ENCODE measurements at places on chromosomes 11 and 22.
A peak's percentile ranks its signal among the peaks of the same experiment; 100 is the strongest.

- DNase-seq = no peak
Measured at GRCh38 chr11:119842731-119843130, 113.7 kb upstream of the NECTIN1 start.

DNA sequence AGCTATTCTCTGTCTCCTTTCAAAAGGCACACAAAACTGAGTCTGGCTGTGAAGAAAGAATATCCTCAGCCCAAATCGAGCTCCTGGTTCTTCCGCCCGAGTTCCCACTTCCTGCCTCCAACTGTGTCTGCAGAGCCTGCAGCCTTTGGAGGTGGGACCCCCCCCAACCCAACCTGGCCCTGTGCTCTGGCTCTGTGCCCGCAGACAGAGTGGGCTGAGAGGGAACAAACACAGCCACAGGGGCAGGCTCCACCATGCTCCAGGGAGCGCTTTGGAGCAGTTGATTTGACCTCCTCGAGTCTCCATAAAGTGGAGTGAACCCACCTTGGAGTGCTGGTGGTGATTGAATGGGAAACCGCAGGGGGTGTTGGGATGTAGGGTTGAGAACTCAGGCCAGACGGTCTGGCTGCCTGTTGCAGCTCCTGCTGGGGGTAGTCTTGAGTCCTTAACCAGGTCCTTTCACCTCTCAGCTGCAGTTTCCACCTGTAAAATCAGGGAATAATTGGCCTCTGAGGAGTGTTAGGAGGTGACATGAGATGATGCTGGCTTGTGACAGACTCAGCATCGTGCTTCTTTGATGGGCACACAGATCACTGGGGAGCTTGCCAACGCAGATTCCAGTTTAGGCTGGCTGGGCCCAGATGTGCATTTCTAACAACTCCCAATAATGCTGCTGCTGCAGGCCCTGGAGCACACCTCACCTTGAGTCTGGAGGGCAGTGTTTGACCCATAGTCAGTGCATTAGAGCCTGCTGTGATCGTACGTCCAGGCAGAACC, 11.4 kb downstream of the DAGLA start:
- peak; percentile 14 for DNase-seq

DNA sequence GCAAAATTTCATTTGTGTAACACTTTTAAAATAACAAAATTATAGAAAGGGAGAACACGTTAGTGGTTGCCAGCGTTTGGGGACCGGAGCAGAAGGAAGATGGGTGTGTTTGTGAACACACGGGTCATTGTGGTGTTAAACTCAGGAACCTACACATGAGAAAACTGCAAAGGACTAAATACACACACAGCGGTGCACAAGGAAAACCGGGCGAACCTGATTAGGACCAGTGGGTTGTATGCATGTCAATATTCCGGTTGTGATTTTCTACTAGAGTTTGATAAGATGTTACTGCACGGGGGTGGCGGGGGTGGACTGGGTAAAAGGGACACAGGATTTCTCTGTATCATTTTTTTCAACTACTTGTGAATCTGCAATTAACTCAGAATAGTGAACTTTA, 351.2 kb downstream of the OPCML start:
- DNase-seq = no peak

DNA sequence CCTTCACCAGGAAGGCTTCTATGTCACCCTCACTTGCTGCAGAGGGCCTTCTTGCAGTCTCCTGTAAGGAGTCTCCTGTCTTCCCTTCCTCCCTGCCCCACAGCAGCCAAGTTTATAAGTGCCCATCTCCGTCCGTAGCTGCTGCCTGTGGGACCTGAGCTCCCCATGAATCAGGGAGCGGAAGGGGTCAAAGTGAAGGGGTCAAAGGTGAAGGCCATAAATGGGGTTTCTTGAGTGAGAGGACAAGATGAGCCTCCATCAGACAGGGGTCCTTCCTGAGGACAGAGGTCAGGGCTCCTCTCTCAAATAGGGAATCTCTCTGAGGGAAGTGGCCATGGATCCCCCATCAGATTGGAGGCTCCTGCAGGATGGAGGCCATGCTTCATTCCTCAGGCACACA, 44.4 kb downstream of the ARRB1 start:
- DNase-seq = no peak

DNA sequence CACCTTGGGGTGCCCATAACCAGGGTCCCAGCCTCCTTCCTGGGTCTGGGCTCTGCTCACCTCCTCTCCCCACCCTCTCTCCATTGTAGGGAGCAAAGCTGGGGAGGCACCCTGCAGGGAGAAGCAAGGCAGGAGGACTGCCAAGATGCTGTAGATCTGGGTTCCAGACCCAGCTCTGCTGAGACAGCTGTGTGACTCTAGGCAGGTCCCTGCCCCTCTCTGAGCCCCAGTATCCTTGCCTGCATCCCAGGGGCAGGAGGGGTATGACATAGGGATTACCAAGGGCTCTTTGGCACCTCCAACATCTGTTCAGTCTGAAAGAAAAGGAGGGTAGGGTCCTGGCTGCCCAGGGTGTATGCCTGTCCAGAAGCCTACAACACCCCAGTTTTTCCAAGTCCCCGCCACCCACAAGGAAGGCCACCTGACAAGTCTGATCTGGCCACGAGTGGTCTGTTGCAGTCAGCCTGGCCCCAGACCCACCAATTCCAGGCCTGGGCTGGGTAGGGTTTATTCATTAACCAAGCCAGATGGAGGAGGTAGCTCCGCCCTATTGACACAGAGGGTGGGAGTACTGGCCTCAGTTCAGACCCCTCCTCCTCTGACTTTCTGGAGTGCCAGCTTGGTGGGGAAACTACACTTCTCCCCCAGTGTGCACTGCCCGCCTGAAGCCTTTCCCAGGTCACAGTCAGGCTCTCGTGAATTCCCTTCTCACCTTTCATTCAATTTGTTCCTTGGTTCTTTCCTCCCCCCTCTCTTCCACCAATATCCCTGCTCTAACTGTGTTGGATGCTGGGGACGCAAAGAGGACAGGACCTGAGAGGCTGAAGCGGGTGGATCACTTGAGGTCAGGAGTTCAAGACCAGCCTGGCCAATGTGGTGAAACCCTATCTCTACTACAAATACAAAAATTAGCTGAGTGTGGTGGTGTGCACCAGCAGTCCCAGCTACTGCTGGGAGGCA, 15.0 kb downstream of the STARD10 start:
- no peak for DNase-seq

GRCh38 chr11:12674571-12674935, 332 bp downstream of the TEAD1 start:
- DNase-seq = no peak

DNA sequence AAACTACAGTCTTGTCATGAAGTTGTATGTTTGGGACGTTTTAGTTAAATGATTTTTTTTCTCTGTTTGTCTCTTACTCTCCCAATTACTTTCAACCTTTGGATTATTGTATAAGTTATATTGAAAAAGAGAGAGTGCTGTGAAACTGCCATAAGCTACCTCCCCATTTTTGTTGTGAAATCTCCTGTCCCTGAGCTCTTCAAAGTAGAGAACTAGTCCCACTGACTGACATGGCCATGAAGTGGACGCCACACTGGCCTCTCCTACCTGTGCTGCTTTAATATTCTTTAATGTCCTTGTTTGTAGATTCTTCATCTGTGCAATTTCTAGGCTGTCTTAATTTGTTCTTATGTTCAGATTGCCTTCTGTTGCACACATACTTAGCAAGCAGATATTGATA, 56.3 kb downstream of the PPFIA1 start:
- no peak for DNase-seq

DNA sequence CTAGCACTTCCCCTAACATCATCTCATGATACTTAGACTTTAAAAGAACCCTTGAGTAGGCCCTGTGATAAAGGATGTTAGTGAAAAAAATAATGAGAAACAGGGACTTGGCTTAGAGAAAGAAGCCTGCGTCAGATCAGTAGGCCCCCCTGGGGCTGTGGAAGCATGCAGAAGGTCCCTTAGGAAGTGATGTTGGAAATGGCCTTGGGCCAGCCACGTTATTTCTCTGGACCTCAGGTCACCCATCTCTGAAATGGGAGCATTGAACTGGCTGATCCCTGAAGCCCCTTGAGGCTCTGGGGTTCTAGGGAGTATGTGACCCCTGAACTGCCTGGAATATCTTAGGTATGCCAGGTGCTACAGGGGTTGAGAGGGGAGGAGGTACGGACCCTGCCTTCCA, 40.2 kb downstream of the MCM5 start:
- no peak for DNase-seq

GRCh38 chr11:18700375-18700774, 1.8 kb downstream of the TMEM86A start:
- no peak for DNase-seq

DNA sequence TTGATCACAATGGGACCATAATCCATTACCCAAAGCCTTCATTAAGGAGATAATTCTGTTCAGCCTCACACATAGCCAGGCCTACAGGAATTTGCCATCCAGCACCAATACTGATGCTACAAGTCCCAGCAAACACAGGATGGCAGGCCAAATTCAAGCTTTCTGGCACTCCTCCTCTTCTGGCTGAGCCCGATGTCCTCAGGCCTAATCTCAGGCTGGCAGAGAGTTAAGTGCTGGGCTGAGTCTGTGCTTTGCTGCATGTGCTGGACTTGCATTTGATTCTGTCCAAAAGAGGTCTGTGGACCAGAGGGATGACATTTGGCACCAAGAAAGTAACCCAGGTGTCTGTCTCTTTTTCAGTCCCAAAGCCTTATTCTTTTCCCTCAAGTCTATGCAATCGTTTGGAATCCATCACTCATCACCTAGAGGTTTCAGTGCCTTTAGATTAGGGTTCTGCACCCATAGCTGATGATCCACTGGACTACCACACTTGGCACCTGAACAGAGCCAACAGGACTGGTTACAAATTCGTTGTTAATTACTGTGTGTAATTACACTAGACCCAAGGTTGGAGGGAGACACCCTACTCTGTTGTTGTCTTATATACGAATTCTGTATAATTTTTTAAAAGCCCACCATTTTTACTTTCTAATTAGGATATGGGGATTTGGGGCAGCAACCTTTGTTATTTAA, 19.4 kb upstream of the LIN7C start:
- DNase-seq = no peak

- DNase-seq = no peak
Measured at GRCh38 chr22:39545386-39546365, 13.1 kb upstream of the RPS19BP1 start.

- no peak for DNase-seq
Measured at GRCh38 chr11:61532134-61533038, 23.8 kb downstream of the LRRC10B start.

- DNase-seq = no peak
Measured at GRCh38 chr11:73323464-73323863, 15.4 kb downstream of the ARHGEF17 start.

- DNase-seq = no peak
Measured at GRCh38 chr11:33540946-33541915, 159.4 kb downstream of the C11orf91 start.

DNA sequence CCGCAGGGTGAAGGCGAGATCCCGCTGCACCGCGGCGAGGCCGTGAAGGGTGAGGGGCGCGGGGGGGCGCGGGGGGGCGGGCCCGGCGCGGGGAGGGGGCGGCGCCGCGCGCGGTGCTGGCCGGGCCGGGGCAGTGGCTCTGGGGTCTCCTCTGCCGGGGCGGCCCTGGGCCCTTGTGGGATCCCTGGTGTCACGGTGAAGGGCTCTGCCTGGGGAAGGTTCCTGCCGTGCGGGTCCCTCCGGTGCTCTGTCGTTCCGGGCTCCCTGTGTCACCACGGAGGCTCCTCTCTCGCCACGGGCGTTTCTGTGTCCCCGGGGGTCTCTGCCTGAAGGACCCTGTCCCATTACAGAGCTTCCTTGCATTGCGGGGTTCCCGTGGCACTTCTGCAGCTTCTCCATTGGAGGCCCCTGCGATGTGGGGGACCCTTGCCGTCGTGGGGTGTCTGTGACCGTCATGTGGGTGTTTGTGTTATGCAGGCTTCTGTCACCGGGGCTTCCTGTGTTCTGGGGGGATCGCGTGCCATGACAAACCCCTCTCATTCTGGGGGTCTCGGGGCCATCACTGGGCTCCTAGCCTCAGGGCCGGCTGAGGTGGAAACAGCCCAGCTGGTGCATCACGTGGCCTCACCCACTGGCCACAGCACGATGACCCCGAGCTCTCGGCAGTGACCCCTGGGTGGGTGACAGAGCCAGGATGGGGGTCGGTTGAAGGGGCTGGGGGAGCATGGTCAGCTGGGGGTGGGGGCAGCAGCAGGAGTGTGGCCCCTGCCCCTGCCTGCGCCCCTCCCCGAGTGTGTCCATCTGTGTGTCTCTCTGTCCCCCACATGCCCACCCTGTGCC, 25.3 kb downstream of the SHANK3 start:
- DNase-seq = no peak

DNA sequence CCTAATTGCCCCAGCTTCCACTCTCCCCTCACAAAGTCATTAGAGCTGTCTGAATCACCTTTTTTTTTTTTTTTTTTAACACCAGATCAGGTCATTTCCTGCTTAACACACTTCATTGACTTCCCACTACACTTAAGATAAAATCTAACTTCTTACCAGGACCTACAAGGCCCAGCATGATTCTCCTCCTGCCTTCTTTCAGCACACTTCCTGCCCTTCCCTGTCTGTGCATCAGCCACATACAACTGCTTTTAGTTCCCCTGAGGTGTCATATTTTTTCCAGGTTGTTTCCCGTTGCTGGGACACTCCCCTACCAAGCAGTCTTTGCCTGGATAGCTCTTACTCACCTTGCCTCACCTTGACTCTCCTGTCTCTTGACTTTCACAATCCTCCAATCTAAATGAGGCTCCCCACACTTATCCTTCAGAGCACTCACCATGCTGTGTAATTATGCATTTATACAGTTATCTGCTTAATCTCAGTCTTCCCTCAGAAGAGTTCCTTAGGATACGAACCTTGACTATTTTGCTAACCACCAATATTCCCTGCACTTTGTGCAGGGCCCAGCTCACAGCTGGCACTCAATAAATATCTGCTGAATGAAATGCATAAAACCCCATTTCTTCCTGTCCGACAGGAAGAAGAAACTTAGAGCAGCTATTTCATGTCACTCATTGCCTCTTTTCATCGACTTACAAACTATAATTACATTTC, 96.6 kb upstream of the AKIP1 start:
- no peak for DNase-seq

DNA sequence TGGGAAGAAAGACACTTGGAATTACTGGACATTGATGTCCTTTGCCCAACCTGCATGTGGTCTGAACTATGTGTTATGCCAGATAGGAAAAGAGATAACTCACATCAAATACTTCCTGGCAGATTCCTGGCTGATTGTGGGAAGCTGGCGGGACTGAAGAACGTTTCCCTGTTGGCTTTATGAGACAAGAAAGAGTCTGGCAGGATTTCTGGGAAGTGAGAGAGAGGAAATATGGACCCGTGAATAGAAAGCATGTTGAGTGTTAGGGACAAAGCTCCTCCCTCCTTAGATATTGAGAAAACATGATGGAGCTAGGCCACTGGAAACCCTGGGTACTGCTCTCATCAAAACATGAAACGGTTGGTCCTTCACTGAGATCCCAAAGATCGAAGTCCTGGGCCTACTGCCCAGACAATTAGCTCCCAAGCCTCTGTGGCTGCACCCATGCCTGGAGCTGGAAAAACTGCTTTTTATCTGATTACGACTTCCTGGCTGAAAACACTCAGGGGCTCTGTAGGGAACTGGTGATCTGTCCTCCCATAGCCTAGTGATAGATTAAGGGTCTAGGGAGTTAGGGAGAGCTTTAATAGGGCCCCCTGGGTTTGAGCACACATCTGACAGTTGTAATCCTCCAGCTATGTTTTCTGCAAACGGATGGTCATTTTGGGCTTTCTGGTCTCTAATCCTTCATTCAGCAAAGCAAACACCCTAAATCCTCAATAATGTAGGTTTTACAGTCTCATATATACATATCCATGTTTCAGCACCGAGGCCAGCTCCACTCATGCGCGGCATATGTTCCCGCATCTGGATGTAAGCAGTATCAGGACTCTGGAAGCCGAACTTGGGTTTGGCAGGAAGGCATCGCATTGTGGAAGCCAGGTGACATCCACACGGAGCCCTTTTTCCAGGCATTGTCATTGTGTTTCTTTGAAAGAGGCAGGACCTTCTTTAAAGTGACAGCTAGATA, 6.1 kb upstream of the B3GAT1 start:
- no peak for DNase-seq

Data from nucleus accumbens (tissue), 56 donors.